ENCODE measurements at places on chromosomes 13 and 19.
A peak's percentile ranks its signal among the peaks of the same experiment; 100 is the strongest.

GRCh38 chr19:16094360-16095070 is 17.2 kb upstream of the RAB8A start:
- DNase-seq: peak; percentile 67

DNA sequence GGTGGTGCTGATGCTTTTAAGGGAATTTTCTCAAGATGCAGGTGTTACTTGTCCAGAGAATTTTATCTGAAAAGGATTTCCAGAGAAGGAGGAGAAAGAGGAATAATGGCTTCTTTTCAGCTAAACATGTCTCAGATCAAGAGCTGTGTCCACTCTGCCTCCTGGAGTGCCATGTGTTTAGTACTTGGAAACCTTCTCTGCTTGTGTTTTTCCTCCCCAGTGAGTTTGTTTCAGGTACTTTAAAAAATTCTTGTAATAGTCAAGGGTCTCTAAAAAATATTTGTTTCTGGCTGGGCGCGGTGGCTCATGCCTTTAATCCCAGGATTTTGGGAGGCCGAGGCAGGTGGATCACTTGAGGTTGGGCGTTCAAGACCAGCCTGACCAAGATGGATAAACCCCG is 22.7 kb downstream of the ZNF431 start:
- DNase-seq: no peak

DNA sequence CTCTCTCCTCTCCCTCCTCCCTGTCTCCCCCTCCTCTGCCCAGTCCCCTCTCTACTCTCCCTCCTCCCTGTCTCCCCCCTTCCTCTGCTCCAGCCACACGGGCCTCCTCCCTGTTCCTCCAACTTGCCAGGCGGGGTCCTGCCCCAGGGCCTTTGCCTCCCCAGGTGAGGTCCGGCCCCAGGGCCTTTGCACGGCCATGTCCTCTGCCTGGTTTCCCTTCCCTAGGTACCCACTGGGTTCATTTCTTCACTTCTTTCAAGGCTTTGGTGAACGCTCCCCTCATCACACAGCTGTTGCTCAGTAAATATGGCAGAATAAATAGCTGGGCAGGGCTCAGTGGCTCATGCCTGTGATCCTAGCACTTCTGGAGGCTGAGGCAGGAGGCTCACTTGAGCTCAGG is 21.2 kb downstream of the MISP start:
- no peak for DNase-seq

DNA sequence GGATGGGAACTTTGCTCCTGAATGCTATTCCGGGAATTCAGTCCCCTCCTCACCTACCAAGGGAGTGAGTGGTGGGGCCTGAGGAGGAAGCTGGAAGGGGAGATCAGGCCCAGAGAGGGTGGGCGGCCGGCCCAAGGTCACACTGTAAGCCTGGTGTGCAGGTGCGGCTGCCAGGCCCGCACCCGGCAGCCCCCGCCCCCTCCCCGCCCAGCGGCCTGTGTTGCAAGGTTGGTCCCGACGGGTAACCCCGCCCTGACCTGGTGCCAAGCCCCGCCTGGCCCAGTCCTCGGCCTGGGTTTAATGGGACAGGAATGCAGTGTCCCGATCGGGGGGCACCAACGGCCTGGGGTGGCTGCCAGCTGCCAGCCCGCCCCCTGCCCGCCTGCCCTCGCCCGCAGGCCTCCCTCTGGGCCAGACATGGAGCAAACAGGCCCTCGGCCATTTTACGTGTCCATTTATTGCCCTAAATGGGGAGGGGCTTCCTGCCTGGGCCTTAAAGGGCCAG is 5.5 kb downstream of the ZBTB7A start:
- no peak for DNase-seq

DNA sequence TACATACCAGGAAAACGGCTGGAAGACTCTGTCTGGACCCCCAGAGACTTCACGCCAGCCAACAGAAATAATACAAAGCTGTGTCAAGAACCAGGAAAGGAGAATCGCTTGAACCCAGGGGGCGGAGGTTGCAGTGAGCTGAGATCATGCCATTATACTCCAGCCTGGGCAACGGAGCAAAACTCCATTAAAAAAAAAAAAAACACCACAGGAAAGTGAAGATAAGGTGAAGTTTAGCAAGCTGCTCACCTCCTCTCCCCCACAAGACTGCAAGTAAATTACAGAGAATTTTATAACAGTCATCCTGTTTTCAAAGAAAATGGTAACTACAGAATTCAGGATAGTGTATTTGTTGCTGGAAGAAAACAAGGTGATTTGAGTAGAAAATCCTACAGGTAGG is 984 bp upstream of the OR7G1 start:
- no peak for DNase-seq

DNA sequence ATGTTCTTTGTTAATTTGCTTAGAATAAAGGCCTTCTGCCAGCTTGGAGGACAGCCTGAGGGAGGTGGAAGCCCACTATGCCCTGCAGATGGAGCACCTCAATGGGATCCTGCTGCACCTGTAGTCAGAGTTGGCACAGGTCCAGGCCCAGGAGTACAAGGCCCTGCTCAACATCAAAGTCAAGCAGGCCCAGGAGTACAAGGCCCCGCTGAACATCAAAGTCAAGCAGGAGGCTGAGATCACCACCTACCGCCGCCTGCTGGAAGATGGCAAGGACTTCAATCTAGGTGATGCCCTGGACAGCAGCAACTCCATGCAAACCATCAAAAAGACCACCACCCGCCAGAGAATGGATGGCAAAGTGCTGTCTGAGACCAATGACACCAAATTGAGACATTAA is 41.7 kb downstream of the ZNF85 start:
- no peak for DNase-seq

DNA sequence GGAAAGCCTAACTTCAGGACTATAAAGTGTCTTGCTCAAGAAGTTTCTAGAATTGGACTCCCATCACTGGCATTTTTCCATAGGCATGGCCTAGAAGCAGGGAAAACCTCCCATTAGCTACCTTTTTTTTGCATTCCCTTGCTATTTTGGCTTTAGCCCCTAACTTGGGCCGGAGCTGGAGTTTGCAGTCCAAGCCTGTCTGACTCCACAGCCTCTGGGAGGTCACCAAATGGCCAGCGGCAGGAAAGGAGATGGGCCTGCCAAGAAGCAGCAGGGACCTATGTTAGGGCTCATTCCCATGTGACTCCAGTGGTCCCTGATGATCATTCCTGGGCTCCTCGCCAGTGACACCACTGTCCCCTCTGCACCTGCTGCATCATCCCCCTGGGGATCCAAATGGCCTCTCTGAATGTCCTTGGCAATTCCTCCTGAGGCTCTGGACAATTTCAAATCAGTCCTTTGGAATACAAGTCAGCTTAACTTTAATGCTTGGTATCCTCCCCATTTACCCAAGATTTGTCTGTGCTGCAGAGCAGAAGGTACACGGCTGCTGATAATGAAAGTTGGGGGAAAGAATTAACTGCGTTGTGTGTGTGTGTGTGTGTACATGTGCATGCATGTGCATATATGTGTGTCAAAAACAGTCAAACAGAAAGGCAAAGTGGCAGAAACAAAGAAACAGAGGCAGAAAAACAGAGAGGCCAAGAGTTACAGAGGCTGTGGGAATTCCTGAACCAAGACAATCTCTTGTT is 69.8 kb upstream of the SERP2 start:
- DNase-seq: no peak

- DNase-seq: no peak
These were observed 332.8 kb upstream of the MIR17HG start for GRCh38 chr13:91014696-91015095.

DNA sequence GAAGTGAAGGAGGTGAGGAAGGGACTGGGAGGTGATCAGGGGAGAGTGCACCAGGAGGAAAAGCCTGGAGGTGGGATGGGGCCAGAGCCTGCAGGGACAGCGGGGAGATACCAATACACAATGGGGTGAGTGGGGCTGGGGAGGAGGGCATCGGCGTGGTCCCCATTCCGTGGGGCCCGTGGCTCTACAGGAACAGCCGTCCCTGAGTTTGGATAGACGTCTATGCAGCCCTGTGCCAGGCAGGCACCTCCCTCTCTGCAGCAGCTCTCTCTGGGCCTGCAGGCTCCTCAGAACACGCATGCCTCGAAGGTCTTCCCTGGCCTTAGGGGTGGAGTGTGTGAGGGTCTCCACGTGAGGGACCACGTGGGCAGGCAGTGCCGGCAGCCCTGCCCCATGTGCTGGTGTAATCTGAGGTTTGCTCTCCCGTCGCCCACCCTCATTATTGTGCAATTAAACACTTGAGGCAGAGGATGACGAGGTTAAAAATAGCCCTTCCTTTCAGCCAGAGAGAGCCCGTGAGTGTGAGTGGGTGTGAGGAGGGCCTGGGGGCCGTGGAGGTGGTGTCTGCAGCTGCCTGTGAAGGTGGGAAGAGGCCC is 16.5 kb downstream of the C2CD4C start:
- DNase-seq: no peak

GRCh38 chr19:21856773-21857514 is 21.0 kb upstream of the ZNF43 start:
- no peak for DNase-seq

DNA sequence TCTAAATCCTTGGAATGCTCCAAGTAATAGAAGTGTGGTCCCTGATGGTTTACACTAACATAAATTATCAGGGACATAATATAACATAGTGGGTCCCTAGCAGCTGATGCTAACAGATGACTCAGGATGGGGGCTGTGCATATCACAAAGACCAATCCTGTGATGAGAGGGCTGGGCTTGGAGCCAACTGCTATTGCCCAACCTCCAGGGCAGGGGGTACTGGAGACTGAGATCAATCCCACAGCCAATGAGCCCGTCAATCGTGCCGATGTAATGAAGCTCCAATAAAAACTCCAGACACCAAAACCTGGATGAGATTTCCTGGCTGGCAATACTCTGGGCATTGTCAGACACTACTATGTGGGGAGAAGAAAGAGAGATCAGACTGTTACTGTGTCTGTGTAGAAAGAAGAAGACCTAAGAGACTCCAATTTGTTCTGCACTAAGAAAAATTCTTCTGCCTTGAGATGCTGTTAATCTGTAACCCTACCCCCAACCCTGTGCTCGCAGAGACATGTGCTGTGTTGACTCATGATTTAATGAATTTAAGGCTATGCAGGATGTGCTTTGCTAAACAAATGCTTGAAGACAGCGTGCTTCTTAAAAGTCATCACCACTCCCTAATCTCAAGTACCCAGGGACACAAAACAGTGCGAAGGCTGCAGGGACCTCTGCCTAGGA is 33.4 kb downstream of the ABCC4 start:
- DNase-seq: peak; percentile 99

DNA sequence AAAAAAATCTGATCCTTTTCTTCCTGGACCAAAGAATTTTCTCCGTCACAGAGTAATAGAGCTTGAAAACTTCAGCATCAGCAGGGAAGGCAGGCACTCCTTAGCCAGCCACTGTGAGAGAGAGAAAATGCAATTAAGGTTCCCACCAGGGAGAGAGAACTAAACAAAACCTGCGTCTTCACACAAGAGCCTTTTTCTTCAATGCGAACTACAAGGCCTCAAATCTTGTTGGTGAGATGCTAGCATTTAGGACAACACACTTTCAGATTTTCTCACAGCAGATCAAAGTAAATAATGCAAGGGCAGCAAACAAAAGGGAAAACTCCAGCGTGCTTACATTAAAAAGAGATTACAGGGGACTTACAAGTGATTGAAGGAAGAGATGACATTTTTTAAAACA is 80.1 kb downstream of the DACH1 start:
- DNase-seq: no peak

- no peak for DNase-seq
These were observed at the start of gene ZNF835 for GRCh38 chr19:56671613-56671994. TSS of gene ZNF835 (minus strand) at chr19:56671757. CDS start at chr19:56665198, 6,559 bp downstream.

DNA sequence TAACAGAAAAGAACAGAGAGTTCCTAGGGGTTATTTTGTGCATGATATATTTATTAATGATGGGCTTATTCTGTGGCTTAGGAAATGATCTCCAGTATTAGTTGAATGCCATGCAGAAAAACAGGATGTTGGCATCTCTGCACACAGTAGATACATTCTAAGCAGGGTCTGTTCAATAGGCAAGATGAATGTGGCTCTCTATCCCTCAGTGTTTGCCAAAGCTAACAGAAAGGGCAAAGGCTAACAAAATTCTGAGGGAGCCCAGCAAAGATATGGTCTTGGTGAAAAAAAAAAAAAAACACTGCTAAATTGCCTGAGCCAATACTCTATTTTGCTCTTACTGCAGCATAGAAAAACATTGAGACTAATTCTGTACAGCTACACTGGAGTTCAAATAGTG is 1095.8 kb downstream of the UQCRFS1 start:
- no peak for DNase-seq

DNA sequence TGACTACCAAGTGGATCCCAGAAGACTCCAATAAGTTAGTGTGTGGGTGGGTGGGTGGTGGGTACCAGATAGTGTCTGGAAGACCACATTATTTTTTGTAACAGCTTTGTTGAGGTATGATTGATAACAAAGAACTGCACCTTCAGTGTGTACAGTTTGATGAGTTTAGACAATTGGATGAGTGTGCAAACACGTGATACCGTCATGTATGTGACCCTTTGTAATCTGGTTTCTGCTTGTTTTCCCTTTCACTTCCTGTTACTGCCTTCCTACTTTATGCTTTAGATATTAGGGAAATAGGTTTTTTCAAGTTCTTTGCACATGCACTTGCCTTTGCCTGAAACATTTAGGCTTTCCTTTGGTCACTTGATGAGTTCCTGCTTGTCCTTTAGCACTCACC is 8.5 kb downstream of the RPL21 start:
- DNase-seq: no peak

- no peak for DNase-seq
These were observed 6.6 kb downstream of the MED25 start for GRCh38 chr19:49824662-49825061.

GRCh38 chr19:14349426-14349825 is 31.8 kb upstream of the ADGRE5 start:
- no peak for DNase-seq

GRCh38 chr19:5621945-5622464 is 571 bp downstream of the SAFB2 start:
- DNase-seq: no peak

GRCh38 chr13:35781036-35782000 is 304.8 kb upstream of the MAB21L1 start:
- DNase-seq: peak; percentile 50

DNA sequence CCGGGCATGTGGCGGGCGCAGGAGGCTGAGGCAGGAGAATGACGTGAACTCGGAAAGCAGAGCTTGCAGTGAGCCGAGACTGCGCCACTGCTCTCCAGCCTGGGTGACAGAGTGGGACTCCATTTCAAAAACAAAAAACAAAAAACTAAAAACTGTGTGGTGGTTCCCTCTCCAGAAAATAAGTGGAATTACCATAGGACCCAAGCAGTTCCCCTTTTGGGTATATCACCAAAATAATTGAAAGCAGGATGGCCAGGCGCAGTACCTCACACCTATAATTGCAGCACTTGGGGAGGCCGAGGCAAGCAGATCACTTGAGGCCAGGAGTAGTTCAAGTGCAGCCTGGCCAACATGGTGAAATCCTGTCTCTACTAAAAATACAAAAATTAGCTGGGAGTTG is 15.7 kb upstream of the LDLR start:
- DNase-seq: no peak

All from fibroblast of skin of right quadriceps (primary cell).